Stimulated activated CD8-positive, alpha-beta memory T cell treated with anti-CD3 and anti-CD28 coated beads, Interleukin-15, amount 100 ng/mL, for 48 hours (primary cell): ENCODE measurements at places on chromosomes 7 and 10.

- DNase-seq, result no peak
Observed at GRCh38 chr10:74640134-74640921, 186.1 kb upstream of the KAT6B start.

- DNase-seq, result no peak
Observed at GRCh38 chr10:88896372-88896993, 16.4 kb downstream of the STAMBPL1 start.

DNA sequence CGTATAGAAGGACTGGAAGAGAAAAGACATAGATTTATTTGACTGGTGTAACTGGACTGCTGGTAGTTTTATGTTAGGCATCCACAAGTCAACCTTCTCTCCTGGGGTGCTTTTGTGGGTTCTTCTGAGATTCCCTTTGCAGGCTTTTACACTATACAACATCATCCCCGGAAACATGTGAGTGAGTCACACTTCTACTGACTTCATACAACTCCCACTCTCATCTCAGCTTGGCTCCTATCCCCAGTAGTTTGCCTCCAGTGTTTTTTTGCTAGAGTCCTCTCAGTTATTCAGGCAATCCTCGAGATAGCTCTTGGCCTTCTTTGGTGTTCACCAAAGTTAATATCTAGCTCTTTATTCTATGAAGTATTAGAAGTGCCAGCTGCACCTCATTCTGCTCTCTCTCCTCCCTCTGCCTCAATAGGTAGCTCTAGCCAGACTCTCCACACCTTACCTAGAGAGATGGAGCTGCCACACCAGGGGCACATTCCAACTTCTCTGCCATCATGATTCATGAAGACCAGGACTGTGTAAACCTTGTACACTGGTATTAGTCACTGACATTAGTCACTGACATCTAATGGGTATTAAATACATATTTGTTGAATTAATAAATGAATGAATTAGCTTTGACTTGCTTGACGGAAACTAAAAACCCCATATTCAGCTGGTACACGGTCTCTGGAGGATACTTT lies 281.9 kb downstream of the PPP1R3A start:
- DNase-seq, result no peak

GRCh38 chr7:131506597-131506996 lies 49.8 kb downstream of the PODXL start:
- DNase-seq, result no peak

- no peak for DNase-seq
Observed at GRCh38 chr7:138247568-138248333, 171.5 kb downstream of the AKR1D1 start.

GRCh38 chr7:49398746-49399145 lies 374.7 kb upstream of the VWC2 start:
- DNase-seq, result no peak

GRCh38 chr7:117564627-117565026 lies 84.8 kb downstream of the CFTR start:
- DNase-seq, result no peak

DNA sequence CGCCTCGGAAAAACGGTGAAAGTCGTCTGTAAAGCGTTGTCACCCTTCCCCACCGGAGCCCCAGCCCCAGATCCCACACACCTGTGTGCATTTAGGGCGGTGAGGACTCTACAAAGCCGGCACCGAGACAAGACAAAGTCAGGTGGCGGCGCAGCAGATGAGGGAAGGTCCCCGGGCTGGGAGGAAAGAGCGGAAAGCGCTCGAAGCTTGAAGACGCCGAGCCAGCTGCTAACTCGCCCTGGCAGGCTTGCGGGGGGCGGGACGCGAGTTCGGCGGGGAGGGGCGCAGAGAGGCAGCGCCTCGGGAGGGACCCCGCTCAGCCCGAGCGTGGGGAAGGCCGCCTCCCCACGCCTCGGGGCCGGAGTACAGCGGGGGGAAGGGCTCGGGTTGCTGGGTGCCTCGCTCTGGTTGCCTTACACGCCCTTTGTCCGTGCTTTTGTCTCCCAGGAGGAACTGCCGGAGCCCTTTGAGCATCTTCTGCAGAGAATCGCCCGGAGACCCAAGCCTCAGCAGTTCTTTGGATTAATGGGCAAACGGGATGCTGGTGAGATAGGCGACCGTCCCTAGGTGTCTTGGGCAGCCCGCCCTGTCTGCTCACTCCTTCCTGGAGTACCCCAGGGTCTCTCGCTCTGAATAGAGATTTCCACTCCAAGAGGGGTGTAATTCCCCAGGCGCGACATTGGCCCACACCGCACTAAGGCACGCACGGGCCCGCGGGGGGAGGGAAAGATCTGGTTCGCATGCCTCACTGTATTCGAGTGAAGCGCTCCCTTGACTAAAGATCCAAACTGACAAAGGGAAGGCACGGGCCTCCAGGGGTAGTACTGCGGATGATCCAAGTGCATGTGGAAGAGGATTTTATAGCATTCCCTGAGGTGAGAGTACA lies 1.6 kb downstream of the TAC1 start:
- DNase-seq, result no peak

DNA sequence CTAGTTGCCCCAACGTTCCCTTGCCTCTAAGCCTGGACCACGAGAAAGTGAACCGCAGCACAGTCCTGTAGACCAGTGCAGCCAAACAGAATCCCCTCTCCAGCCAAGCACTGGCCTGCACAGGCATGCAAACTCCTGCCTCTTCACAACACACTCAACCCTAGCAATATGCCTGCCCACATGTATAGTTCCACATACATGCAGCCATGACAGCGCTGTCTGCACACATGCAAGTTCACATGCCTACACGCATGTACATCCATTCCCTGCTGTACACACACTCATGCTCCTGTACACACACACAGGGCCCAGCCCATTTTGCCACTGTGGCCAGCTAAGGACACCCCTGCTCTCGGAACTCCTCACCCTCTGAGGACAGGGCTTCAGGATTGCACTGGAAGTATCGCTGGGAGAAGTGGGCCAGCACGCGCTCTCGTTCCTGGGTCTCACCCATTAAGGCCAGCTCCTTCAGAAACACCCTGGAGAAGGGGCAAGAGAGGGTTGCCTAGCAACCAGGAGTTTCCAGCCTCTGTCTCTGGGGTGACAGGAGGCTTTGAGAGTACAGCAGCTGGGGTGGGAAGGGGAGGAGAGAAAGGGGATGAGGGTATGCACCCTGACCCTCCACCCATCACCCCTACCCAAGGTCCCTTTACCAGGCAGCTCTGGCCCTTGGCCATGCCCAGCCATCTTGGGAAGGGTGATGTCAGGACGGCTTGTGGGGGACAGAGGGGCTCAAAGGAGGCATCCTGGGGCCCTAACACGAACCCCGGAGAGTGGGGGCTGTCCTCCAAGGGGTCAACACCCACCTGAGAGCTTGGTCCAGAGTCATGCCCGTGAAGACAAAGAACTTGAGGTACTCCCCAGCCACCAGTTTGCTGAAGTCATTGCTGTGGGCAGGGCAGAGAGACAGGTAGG lies 7.0 kb downstream of the PSD start:
- DNase-seq, result no peak

- DNase-seq, result no peak
Observed at GRCh38 chr7:7913504-7913903, 55.1 kb upstream of the GLCCI1 start.

- no peak for DNase-seq
Observed at GRCh38 chr7:49805371-49806007, 32.1 kb downstream of the VWC2 start.

DNA sequence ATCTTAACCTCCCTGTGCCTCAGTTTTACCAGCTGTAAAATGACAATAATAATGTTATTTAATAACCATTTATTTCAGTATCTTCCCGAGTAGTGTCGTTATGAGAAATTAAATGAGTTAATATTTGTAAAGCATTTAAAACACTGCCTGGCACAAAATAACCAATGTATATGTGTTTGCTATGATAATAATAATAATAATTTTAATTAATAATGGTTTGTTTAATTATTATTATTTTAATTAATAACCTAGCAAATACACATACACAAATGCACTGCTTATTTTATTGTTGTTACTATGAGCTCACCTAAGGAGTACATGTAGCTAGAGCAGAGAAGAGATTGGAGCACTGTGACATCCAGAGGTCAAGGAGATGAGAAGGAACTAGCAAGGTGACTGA lies 18.2 kb upstream of the GPNMB start:
- no peak for DNase-seq

- no peak for DNase-seq
Observed at GRCh38 chr10:72229261-72230251, 13.5 kb upstream of the ASCC1 start.

DNA sequence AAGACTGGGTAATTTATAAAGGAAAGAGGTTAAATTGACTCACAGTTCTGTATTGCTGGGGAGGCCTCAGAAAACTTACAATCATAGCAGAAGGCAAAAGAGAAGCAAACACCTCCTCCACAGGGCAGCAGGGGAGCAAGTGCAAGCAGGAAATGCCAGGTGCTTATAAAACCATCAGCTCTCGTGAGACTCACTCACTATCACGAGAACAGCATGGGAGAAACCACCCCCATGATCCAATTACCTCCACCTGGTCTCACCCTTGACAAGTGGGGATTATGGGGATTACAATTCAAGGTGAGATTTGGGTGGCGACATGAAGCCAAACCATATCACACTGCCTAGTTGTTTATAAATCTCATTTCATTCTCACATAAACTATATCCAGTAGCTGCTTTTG lies 28.0 kb upstream of the CPN1 start:
- DNase-seq, result no peak

DNA sequence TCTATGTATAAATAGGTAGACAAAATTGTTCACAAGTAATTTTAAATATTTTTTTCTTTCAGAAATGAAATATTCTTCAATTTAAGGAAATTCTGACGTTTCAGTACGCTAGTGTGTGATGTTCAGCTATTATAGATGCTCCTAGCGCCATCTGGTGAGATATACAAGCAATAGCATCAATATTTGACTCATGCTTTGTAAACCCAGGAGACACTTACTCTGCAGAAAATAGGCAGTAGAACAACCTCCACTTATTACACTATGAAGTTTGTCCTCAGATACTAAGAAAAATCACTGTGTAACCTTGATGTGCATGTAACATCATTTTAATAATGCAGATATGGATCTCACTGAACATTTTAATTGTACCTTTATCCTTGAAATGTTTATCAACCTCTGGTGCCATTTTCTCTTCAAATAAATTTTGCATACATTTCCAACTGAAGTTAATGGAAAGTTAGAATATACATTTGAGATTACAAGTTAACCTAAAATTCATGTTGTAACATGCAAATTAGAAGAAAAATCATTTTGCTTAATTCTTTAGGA lies 151.5 kb upstream of the FAM3C start:
- no peak for DNase-seq

- no peak for DNase-seq
Observed at GRCh38 chr10:125795637-125796190, 20.1 kb upstream of the MMP21 start.

- DNase-seq, result no peak
Observed at GRCh38 chr10:52351914-52352330, 37.8 kb downstream of the DKK1 start.

DNA sequence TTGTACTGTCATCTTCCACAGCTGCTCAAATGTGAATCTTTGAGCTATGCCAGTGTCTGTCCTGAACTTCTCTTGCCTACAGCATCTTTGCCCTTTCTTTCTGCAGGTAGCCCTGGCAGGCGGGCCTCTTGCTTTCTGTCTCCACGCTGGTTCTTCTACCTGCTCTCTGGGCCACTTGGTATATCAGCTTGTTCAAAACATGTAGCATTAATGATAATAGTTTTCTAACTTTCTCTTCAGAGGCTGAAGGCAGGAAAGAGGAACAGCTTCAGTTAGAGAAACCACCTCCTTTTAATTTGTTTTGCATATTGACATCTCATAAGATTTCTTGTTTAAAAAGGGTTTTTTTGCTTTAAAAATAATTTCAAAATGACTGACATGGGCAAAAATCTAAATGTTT lies 923 bp upstream of the FGL2 start:
- no peak for DNase-seq

GRCh38 chr10:113872139-113873030 lies 17.9 kb downstream of the NHLRC2 start:
- DNase-seq, result no peak

DNA sequence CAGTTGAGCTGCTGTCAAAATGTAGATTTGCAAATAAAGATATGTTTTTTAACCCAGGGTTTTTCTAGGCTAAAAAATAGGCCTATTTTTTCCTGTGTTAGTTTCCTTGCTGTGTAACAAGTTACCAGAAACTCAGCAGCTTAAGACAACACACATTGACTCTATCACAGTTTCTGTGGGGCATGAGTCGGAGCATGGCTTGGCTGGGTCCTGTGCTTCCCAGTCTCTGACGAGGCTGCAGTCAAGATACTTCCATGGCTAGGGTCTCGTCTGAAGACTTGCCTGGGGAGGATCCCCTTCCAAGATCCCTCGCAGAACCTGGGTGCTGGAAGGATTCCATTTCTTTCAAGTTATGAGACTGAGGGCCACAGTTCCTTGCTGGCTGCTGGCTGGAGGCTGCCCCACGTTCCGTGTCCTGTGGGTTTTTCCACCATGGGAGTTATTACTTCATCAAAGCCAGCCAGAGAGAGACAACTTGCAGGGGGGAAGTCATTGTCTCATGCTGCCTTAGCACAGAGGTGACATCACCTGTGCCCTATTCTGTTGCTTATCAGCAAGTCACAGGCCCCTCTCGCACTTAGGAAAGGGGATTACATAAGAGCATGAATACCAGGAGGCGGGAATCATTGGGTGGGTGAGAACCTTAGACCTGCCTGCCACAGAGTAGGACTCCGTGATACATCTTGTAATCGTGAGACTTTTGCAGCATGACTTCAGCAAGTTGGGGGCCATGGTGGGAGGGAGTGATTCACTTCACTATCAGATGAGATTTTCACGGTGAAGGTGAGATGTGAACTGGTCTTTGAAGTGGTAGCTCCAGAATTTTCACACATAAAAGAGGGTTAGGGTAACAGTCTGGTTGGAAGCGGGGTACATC lies 77.9 kb downstream of the CCNY start:
- DNase-seq, result peak; percentile 15

GRCh38 chr7:45574669-45575500 lies 717 bp downstream of the ADCY1 start:
- no peak for DNase-seq

DNA sequence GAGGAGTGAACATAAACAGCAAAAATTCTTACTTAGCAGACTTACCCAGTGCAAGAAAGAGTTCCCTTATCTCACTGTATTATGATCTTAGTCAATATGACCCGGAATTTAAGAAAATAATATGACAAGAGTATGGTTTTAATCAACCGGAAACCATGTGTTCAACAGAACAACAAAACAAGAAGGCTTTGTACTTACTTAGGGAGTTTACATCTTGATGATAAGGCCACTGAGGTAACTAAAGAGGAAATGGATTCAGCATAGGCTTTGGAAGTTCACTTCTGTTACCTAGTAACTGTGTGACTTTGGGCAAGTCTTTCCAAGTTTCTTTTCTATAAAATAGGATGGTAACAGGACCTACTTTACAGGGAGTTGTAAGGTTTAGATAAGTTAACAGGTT lies 7.4 kb upstream of the FAS start:
- DNase-seq, result no peak

- no peak for DNase-seq
Observed at GRCh38 chr10:30865141-30865926, 166.3 kb downstream of the ZNF438 start.

- no peak for DNase-seq
Observed at GRCh38 chr7:71612911-71613310, 481.0 kb downstream of the GALNT17 start.

GRCh38 chr10:104323760-104324201 lies 14.5 kb downstream of the ITPRIP start:
- DNase-seq, result no peak

GRCh38 chr10:10658172-10658785 lies 359.4 kb upstream of the CELF2 start:
- no peak for DNase-seq

- no peak for DNase-seq
Observed at GRCh38 chr10:95536017-95536416, 25.2 kb downstream of the SORBS1 start.

GRCh38 chr7:94395141-94396036 lies 694 bp downstream of the COL1A2 start:
- DNase-seq, result no peak
